Activated naive CD4-positive, alpha-beta T cell treated with anti-CD3 and anti-CD28 coated beads, Interleukin-2, amount 50 U/mL, for 72 hours (primary cell): ENCODE measurements at places on chromosomes 5 and 9. TPM values are rescaled to one million over a fixed set of nuclear protein-coding genes. Genes with fewer than 3 reads are reported as not detected.

GRCh38 chr5:100409660-100410151 lies 125.5 kb upstream of the FAM174A start:
- no peak for DNase-seq

ANKRD34B gene
- not detected for total RNA-seq

GRCh38 chr9:76800901-76801300 lies 36.7 kb downstream of the PCA3 start:
- no peak for DNase-seq

DNA sequence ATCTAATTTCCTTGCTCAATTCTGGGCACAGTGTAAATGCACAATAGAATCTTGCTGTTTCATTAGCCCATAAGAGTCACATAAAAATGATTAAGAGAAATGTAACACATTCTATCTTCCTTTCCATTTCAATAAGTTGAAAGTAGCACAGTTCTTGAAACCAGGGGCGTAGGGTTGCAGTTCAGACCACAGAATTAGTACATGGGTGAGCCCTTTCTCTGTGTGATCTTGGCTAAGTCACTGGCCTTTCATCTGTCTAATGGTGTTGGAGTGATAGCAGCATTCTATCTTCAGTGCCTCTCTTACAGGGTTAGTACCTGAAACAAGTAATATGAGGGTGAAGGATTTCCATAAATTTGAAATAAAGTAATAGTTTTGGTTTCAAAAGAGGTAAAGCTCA lies 445.3 kb upstream of the ZNF462 start:
- no peak for DNase-seq

DNA sequence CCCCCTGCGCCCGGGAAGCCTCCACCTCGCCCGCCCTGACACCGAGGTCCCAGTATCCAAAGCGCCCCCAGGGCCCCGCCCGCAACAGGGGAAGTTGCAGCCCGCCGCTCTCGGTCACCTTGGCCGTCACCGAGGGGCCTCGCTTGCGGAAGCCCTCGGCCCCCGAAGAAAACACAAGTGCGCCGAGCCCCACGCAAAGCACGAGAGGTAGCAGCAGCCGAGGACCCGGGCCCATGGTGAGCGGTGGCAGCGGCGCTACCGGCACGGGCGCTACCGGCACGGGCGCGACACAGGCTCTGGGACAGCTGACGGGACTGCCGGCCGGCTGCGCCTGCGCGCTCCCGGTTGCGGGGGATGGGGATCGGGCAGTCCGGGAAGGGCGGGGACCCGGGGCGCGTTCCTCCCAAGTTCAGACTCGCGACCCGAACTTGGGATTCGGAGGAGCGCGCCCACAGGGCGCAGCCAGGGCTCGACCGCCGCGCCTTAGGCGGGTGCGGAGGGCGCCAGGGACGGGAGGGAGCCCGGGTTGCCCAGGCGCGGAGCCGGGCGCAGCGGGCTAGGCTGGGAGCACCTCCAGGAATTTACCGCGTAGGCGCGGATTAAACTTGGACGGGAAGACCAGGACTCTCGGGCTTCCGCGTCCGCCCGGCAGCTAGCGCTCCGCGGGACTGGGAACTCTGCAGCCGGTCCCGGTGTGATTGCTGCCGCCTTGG lies at the start of gene PPIC:
TSS of gene PPIC (minus strand) at position 335 of the 713 bp plus-strand sequence. CDS start at position 235, 100 bp downstream.
- DNase-seq: peak; percentile 20

ZBED3 gene
- 0.20 TPM for total RNA-seq

DNA sequence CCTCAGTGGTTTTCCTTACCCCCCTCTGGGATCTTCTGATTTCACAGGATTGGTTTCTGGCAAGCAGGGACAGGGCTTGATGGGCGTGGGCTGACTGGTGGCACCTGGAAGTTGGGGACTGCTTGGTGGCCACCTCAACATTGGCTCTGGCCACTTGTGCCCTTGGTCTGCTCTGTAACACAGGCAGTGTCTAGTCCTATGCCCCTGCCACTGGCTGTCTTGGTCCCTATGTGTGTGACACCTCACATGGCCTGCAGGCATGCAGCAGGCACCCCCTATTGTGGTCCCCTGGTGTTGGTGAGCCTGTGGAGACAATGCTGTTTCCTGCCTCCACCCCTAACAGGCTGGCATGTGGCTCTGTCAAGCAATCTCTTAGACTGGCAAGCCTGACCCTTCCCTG lies 71.3 kb downstream of the GDA start:
- DNase-seq: no peak

GRCh38 chr5:109935833-109936490 lies 246.2 kb downstream of the MAN2A1 start:
- DNase-seq: no peak

GRCh38 chr5:107376546-107377276 lies 294.0 kb downstream of the EFNA5 start:
- no peak for DNase-seq

TNFAIP8 gene
- 110 TPM for total RNA-seq

SPATA31C1 gene
- not detected for total RNA-seq

DNA sequence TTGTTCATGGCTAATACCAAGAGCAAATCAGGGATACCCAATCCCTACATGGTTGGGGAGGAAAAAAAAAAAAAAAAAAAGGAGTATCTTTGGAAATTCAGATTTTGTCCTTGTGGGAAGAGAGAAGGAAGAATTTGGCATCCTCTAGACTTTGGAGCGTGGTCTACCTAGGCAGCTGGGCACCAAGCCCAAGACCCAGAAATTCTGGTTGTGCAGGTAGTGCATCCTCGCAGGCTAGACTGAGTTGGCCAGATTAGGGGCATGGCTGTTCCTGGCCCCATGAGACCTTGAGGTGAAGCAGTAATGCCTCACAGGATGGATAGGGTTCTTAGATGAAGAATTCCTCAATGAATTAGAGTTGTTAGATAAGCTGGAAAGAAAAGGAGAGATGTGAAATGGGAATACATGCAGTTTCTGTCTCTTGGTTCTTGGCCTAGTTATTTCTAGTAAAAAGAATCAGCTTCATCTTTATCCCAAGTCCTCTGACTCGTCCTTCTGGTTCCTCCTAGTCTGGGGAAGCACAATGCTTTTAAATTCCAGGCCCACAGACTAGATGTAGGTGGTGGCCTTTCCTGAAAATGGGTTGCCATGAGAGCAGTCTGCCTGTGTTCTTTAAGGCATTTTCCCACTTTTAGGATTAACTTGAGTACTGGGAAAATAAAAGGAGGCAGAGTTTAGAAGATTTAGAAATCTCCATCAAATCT lies 140.5 kb upstream of the RUSC2 start:
- DNase-seq: no peak

GRCh38 chr9:127712371-127712770 lies 3.1 kb downstream of the PTRH1 start:
- DNase-seq: no peak

FBXL7 gene
- not detected for total RNA-seq

- no peak for DNase-seq
Observed at GRCh38 chr5:151224372-151224771, 480 bp upstream of the CCDC69 start.

LECT2 gene
- not detected for total RNA-seq

DNA sequence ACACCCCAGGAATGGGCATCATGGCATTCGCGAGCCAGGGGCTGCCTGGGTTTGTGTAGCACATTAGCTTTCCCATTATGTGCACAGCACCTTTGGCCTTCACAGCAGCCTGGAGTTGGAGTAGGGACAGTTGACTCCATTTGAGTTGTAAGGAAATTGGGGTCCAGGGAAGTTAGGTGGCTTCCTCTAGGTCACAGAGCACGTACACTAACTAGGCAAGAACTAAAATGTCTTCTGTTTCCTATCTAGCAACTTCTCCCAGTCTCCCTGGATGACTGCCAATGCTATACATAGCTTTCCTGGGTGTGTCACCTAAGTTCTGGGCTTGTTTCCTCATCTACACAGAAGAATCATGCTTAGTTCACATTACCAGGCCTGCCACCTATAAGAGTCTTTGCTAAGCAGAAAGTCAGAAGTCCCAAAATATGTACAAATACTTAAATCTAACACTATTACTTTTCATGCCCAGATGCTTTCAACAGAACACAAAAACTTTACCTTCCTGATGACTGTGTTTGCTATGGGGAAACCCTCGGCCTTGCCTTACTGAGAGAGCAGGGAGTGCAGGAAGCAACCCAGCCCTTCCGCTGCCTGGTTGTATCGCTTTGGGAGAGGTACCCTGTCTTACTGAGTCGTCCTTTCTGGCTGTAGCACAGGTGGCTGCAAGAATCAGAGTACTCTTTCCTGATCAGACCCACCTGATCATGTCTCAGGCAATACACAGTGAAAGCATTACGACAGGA lies 12.0 kb downstream of the MACROH2A1 start:
- no peak for DNase-seq

GRCh38 chr9:129983891-129984290 lies 59.1 kb downstream of the FNBP1 start:
- no peak for DNase-seq

GRCh38 chr9:137679695-137680305 lies 61.0 kb downstream of the EHMT1 start:
- no peak for DNase-seq

SPATA31E1 gene
- total RNA-seq: not detected

DNA sequence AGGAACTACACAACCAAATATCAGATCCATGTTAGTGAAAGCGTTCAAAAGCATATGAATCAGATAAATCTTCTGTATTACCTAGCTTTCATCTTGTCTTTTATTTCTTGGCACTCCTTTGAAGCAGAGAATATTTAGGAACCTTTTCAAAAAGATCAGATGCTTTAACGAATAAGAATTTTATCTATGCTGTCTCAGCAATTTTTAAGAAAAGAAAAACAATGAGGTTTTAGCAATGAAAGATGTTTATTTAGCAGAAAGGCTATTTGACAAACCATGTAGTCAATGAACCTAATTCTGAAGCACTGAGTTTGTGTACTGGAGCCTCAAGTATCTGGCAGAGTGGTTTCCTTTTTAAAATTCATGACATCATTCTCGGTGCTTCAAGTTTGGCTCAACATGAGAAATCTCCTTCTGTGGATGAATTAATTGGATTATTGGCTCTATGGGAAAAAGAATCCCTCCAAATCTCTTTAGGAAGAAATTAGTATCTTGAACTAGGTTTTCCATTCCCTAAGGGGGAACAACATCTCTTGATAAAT lies 534.7 kb downstream of the CAAP1 start:
- no peak for DNase-seq

CCNI2 gene
- total RNA-seq: 2.2 TPM

S1PR3 gene
- 0.07 TPM for total RNA-seq
